ENCODE measurements at places on chromosomes 3 and 15.

GRCh38 chr3:155382396-155383042, 89.0 kb upstream of the STRIT1 start:
- peak; percentile 75 for DNase-seq

- no peak for DNase-seq
Observed at GRCh38 chr3:74693251-74693650, 78.8 kb upstream of the CNTN3 start.

GRCh38 chr15:100902436-100903167, 16.6 kb upstream of the LRRK1 start:
- peak; percentile 80 for DNase-seq

- no peak for DNase-seq
Observed at GRCh38 chr3:23302271-23302670, 99.1 kb downstream of the UBE2E2 start.

GRCh38 chr3:188701485-188701969, 470.2 kb upstream of the TPRG1 start:
- DNase-seq = no peak

GRCh38 chr15:48358229-48359152, 27.3 kb downstream of the DUT start:
- DNase-seq = peak; percentile 66

Data from ELR (cell line).